Kidney epithelial cell (primary cell): ENCODE measurements at places on chromosomes 2 and 18.

DNA sequence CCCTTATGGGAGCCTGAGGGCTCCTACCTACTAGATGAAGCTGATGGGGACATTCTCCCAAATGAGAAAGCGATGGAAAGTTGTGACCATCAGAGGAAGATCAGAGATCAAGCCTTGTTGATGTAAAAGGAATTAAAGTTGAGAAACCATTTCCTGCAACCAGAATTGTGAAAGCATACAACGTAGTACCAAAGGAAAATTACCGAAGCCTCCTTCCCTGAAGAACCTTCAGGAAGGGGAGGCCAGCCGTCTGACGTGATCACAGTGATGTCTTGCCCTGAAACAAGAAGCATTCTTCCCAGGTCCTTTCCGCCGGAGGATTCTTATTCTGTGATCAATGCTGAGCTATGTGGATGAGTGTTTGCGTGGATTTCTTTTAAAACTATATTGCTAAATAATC, 211.6 kb upstream of the TNP1 start:
- no peak for DNase-seq

DNA sequence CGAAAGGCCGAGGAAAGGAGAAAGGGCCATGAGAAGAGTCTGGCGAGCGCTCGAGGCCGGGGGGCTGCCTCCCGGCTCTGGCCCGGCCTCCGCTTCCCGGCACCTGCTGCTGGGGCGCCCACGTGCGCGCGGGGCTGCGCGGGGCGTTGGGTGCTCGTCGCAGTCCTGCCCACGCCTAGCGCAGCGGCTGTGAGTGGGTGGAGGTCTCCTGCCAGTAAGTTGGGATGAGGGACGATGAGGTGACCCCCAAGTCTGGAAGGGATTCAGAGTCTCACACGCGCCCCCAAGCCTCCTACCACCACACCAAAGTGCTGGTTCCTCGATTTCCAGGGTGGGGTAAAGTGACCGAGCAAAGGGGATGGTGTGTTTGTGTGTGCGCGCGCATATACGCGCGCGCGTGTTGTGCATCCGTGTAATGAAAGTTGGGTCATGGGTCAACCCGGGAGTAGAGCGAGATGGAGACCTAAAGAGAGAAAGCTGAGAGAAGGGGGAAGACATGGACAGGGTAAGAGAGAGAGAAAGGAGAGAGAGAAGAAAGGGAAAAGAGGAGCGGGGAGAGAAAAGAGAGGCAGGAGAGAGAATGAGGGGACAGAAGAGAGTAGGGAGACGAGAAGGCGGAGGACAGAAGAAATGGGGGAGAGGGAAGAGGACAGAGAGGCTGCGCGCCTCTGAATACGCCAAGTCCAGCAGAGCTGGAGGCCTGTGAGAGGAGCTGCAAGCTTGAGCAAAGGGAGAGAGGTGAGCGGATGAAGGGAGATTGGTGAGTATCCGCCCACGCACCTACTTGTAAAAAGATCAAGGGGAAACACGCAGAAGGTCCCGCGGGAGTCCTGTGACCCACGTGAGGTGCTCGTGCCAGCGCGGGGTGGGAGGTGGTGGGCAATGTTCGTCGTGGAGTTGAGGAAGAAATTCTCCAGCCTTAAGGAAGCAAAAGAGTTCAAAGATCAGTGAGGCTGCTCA, 1.7 kb upstream of the NETO1 start:
- no peak for DNase-seq

- DNase-seq: no peak
Measured at GRCh38 chr2:233816334-233816733, 38.0 kb downstream of the HJURP start.

- no peak for DNase-seq
Measured at GRCh38 chr18:58758046-58758445, 86.8 kb downstream of the MALT1 start.

- peak; percentile 89 for DNase-seq
Measured at GRCh38 chr18:45962461-45962860, 4.7 kb downstream of the EPG5 start.

DNA sequence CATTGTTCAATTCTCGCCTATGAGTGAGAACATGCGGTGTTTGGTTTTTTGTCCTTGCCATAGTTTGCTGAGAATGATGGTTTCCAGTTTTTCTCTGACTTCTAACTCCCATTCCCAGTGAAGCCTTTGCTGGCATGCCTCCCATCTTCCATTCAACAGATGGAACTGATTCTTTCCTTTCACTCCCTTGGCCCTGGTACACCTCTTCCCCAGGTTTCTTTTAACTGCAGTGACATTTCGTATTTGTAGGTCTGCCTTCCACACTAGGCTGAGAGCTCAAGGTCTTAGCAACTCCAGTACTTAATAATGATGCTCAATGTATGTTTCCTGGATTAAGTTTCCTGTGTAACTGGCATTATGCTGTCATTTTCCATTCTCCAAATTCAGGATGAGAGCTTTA, 48.5 kb downstream of the GAREM1 start:
- no peak for DNase-seq

DNA sequence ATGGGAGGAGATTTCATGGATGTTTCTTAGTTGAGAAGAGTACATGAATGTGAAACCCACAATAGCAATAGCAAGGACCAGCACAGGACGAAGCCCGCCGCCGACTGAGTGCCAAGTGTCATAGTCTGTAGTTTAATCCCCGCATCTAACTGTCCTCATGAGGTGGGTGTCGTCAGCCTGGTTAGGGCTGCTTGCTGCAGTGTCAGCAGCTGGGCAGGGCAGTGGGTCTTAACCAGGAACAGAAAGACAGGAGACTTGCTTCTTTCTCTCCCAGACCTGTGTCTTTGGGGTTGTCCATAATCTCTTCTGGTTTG, 146.6 kb downstream of the VAPA start:
- no peak for DNase-seq

DNA sequence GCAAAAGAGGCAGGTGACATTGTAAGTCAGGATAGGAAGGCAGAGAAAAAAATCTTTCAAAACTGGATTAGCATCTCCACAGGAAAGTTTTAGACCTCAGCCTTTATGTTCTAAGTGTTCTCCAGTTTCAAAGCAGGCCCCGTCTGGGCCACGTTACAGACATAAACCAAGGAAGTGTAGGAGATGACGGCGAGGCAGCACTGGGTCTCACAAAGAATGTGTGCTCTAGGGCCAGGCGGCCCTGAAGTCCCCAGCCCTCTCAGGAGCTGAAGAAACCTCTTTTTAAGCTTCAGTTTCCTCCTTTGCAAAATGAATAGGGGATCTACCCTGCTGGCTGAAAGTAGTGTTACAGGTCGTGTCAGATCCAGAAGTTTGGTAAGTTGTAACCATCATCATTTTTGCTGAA, 81.7 kb downstream of the SPRED2 start:
- DNase-seq: no peak

GRCh38 chr2:127357591-127357990, 30.2 kb downstream of the MAP3K2 start:
- no peak for DNase-seq
